Upper lobe of right lung (tissue), 1 donor: ENCODE measurements at places on chromosomes 3 and 15.
A peak's percentile ranks its signal among the peaks of the same experiment; 100 is the strongest.

GRCh38 chr15:29242456-29243242 is 27.0 kb downstream of the NSMCE3 start:
- H3K4me1 ChIP-seq, result no peaks in the 10 kb centered on the region
- H3K27ac ChIP-seq, result no peak overlapping the region

DNA sequence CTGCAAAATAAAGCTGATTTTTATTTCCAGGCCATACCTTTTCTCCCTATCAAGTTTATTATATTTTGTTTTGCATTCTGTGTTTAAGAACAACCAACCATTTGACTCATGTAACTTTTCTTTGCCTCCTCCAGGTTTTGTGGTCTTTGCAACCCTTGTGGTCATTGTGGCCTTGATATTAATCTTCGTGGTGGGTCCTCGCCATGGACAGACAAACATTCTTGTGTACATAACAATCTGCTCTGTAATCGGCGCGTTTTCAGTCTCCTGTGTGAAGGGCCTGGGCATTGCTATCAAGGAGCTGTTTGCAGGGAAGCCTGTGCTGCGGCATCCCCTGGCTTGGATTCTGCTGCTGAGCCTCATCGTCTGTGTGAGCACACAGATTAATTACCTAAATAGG is 27.6 kb downstream of the NIPA2 start:
- no peaks in the 10 kb centered on the region for H3K4me1 ChIP-seq
- H3K4me3 ChIP-seq, result no peak overlapping the region
- no peak overlapping the region for H3K27ac ChIP-seq

GRCh38 chr3:177427540-177427939 is 230.3 kb upstream of the TBL1XR1 start:
- H3K36me3 ChIP-seq, result no peaks in the 10 kb centered on the region
- H3K4me1 ChIP-seq, result peaks cover 13% of the 10 kb centered on the region
- no peak overlapping the region for H3K4me3 ChIP-seq
- no peak for DNase-seq
- no peak overlapping the region for H3K27ac ChIP-seq

DNA sequence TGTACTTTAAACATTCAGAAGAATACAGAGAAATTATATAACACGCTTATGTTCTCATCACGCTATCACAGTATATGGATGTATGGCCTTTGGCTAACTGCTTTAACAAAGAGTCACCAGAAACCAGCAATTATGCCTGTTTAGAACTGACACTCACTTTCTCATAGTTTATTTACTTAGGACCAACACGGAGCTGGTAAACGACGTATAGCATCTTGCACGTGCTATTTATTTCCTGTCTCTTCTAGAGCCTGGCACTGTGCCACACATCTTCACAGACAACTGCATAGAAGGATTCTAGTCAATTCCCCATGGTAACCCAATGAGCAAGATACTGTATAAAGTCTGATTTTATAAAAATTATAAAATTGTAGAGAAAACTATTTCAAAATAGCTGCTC is 43.6 kb downstream of the TBC1D2B start:
- no peak for DNase-seq
- H3K36me3 ChIP-seq, result peaks cover 38% of the 10 kb centered on the region
- H3K4me1 ChIP-seq, result peaks cover 66% of the 10 kb centered on the region
- no peak overlapping the region for H3K4me3 ChIP-seq
- no peaks in the 10 kb centered on the region for H3K27me3 ChIP-seq

- peak overlapping the region; percentile 81 for H3K27ac ChIP-seq
- peaks cover 10% of the 10 kb centered on the region for H3K36me3 ChIP-seq
- H3K4me3 ChIP-seq, result peak overlapping the region; percentile 40
These were observed 33.2 kb downstream of the ZNF106 start for GRCh38 chr15:42457445-42458442.

- no peak overlapping the region for H3K27ac ChIP-seq
- H3K4me1 ChIP-seq, result no peaks in the 10 kb centered on the region
- H3K4me3 ChIP-seq, result peak overlapping the region; percentile 21
- H3K36me3 ChIP-seq, result no peaks in the 10 kb centered on the region
- H3K27me3 ChIP-seq, result peaks cover 33% of the 10 kb centered on the region
These were observed 1.4 kb downstream of the GPR149 start for GRCh38 chr3:154428286-154429206.

- H3K4me3 ChIP-seq, result no peak overlapping the region
- no peaks in the 10 kb centered on the region for H3K36me3 ChIP-seq
- H3K4me1 ChIP-seq, result no peaks in the 10 kb centered on the region
These were observed 23.1 kb upstream of the GPR171 start for GRCh38 chr3:151226088-151226563.

DNA sequence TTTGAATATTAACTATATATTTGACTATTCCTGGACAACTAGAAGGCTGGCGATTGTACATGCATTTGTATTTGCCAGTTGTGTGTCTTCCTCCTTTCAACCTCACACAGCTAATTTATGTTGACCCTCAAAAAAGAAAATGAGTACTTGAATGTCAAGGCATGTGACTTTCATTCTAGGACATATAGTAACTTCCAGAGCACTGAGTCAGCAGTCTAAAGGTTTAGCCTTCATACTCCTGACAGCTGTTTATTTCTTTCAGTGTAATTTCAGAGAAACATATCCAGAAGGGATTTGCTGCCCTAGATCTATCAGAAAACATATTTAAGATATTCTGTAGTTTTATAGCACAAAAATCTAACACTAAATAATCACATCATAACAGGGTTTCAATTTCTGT is 74.6 kb upstream of the GOLGA8J start:
- no peak overlapping the region for H3K27ac ChIP-seq
- H3K4me1 ChIP-seq, result no peaks in the 10 kb centered on the region
- H3K27me3 ChIP-seq, result no peaks in the 10 kb centered on the region
- H3K36me3 ChIP-seq, result no peaks in the 10 kb centered on the region

DNA sequence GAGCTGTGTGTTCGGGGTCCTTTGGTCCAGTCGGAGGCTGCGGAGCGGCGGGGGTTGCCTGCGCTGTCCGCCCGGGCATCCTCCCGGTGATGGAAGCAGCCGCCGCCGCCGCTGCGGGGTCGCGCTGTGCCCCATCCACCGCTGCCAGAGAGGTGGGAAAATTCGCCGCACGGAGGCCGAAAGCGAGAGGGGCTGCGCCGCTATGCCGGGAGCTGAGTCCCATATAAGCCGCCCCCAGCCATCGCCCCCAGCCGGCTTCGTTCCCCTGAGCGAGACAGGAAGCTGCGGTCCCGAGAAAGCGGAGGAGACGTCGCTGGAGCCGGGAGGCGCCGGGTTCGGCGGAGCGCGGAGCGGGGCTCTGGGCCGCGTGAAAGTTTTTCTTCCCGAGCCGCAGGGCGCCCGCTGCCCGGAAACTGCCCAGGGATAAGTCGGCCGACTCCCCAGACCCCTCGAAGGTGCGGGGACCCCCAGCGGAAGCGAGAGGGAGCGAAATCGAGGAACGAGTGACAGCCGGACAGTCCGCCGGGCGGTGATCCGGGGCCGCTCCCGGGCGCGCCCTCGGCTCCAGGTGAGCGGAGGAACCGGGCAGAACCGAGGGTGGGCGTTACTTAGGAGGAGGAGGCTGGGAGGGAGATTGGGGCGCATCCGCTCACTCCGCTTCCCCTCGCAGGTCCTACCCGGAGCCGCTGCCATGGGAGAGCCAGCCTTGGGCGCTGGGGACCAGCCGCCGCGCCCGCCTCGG is 574 bp downstream of the CHST2 start:
- peaks cover 16% of the 10 kb centered on the region for H3K4me1 ChIP-seq
- no peaks in the 10 kb centered on the region for H3K36me3 ChIP-seq
- H3K4me3 ChIP-seq, result peak overlapping the region; percentile 89
- DNase-seq, result peak; percentile 68

GRCh38 chr3:16524196-16524595 is 10.7 kb upstream of the RFTN1 start:
- no peak overlapping the region for H3K4me3 ChIP-seq
- DNase-seq, result no peak
- no peaks in the 10 kb centered on the region for H3K36me3 ChIP-seq
- H3K27me3 ChIP-seq, result no peaks in the 10 kb centered on the region
- no peak overlapping the region for H3K27ac ChIP-seq

DNA sequence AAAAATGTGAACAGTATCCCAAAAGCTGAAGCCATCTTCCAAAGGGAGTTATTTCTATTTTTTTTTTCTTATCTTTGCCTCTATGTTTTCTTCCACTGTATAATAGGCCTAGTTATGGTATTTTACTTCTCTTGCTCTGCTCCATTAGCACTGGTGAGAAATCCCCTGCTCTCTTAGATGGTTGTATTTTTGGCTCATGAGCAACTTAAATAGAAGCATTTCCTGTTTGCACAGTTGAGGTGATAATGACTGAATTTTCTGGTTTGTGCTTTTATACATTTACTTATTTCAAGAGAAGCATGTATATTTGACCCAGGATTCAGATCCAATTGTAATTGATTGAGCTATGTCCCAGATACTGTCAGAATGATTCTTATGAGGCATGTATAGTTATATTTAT is 61.6 kb upstream of the CD200R1L start:
- H3K27me3 ChIP-seq, result no peaks in the 10 kb centered on the region
- no peak overlapping the region for H3K4me3 ChIP-seq
- no peaks in the 10 kb centered on the region for H3K36me3 ChIP-seq
- DNase-seq, result no peak

DNA sequence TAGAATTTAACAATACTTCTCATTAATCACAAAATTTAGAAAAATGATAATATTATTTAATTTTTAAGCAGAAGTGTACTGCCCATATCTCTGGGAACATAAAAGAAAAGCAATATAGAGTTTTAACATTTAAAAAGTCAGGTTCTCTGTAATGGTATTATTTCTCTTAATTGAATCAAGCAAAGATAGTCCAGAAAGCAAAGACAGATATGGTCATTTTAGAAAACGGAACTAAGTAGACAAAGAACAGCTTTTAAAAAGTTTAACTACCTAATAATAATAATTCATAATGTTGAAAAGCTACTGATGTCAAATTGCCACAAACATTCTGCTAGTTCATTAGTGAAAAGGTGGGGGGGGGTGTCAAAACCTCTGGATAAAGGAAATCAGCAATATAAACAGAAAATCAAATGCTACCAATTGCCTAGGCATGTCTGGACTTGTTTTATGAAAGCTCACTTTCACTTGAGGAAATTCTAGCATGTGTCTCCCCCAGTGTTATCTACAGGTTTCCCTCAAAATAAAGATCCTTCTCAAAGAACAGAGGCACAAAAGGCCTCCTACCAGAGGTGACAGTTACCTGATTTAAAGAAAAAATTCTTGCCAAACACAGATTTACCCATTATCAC is 1.7 kb downstream of the ZMAT3 start:
- DNase-seq, result no peak
- H3K4me3 ChIP-seq, result peak overlapping the region; percentile 80
- peak overlapping the region; percentile 12 for H3K27ac ChIP-seq
- no peaks in the 10 kb centered on the region for H3K27me3 ChIP-seq

GRCh38 chr3:27540231-27540630 is 56.0 kb upstream of the SLC4A7 start:
- H3K27ac ChIP-seq, result no peak overlapping the region
- H3K27me3 ChIP-seq, result no peaks in the 10 kb centered on the region
- H3K36me3 ChIP-seq, result no peaks in the 10 kb centered on the region
- no peak for DNase-seq

DNA sequence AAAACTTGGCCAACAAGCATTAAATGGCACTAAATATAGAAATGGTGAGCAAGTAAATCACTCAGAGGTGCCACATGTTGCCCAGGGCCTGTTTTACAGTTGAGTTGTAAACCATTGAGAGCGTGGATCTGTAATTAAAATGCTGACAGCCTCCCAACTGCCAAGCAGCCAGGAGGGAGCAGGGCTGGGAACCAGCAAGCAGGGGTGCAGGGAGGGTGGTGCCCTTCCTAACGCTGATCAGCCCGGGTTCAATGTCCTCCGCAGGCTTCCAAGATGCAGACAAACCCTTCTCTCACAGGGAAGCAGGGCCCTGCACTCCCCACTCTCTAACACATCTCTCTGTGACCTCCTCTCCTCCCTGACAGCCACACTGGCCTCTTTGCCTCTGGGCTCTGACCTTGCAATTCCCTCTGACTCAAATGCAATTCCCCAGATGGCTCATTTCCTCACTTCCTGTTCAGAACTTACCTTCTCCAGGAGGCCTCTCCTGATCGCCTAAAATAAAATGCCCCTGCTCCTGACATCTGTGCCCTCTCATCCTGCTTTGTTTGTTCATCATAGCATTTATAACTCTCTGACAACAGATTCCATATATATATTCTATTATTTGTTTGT is 40.0 kb downstream of the WNT7A start:
- no peak overlapping the region for H3K4me3 ChIP-seq
- H3K36me3 ChIP-seq, result no peaks in the 10 kb centered on the region
- H3K4me1 ChIP-seq, result no peaks in the 10 kb centered on the region
- no peak overlapping the region for H3K27ac ChIP-seq
- DNase-seq, result no peak

- H3K27me3 ChIP-seq, result no peaks in the 10 kb centered on the region
- peaks cover 50% of the 10 kb centered on the region for H3K4me1 ChIP-seq
- H3K4me3 ChIP-seq, result peak overlapping the region; percentile 47
- peaks cover 32% of the 10 kb centered on the region for H3K36me3 ChIP-seq
- no peak for DNase-seq
These were observed 24.6 kb upstream of the SACM1L start for GRCh38 chr3:45664578-45664977.

DNA sequence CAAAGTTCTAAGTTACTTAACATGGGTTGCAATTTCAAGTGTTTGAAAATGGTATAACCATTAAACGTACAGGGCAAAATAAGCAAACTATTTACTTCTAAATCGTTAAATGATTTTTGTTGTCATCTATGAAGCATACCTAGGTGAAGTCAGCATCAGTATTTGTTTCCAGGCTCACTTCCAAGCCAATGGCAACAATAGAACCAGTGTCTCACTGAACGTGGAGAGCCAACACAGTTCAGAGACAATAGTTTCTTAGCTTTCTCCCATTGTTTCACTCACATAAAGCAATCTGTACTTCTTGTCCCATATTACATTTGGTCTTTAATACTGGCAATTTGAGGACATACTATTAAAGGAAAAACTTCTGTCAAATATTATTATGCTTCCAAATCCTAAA is 397.2 kb downstream of the MECOM start:
- no peak for DNase-seq
- no peaks in the 10 kb centered on the region for H3K27me3 ChIP-seq
- peaks cover 15% of the 10 kb centered on the region for H3K4me1 ChIP-seq
- H3K36me3 ChIP-seq, result no peaks in the 10 kb centered on the region

GRCh38 chr15:98421419-98422129 is 226.8 kb upstream of the IGF1R start:
- H3K4me1 ChIP-seq, result peaks cover 12% of the 10 kb centered on the region
- H3K36me3 ChIP-seq, result no peaks in the 10 kb centered on the region
- DNase-seq, result peak; percentile 81
- H3K27ac ChIP-seq, result no peak overlapping the region
- peaks cover 28% of the 10 kb centered on the region for H3K27me3 ChIP-seq

DNA sequence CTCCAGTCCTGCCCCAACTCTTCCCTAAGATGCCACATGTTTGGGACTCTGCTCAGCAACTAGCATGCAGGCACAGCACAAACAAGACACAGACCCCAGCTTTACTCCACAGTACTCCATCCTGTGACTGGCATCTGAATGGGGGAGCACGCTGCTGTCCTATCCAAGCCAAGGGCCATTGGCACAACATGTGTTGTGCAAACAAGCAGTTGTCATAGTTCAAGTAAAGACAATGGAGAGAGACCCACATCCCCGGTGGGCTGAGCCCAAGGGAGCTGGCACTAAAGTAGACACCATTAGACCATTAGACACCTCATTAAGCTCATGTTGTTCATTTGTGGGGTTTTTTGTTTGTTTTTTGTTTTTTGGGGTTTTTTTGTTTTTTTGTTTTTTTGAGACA is 132.7 kb downstream of the CHSY1 start:
- H3K4me3 ChIP-seq, result no peak overlapping the region
- no peak overlapping the region for H3K27ac ChIP-seq
- no peaks in the 10 kb centered on the region for H3K36me3 ChIP-seq
- DNase-seq, result no peak
- no peaks in the 10 kb centered on the region for H3K27me3 ChIP-seq
- H3K4me1 ChIP-seq, result peaks cover 27% of the 10 kb centered on the region

- H3K27ac ChIP-seq, result no peak overlapping the region
- no peaks in the 10 kb centered on the region for H3K27me3 ChIP-seq
- H3K4me3 ChIP-seq, result no peak overlapping the region
- H3K36me3 ChIP-seq, result no peaks in the 10 kb centered on the region
- no peaks in the 10 kb centered on the region for H3K4me1 ChIP-seq
These were observed 65.4 kb downstream of the RASGRF1 start for GRCh38 chr15:79025201-79025600.
